HAP-1 (cell line): ENCODE measurements at places on chromosomes 2 and 18.
A peak's percentile ranks its signal among the peaks of the same experiment; 100 is the strongest.

DNA sequence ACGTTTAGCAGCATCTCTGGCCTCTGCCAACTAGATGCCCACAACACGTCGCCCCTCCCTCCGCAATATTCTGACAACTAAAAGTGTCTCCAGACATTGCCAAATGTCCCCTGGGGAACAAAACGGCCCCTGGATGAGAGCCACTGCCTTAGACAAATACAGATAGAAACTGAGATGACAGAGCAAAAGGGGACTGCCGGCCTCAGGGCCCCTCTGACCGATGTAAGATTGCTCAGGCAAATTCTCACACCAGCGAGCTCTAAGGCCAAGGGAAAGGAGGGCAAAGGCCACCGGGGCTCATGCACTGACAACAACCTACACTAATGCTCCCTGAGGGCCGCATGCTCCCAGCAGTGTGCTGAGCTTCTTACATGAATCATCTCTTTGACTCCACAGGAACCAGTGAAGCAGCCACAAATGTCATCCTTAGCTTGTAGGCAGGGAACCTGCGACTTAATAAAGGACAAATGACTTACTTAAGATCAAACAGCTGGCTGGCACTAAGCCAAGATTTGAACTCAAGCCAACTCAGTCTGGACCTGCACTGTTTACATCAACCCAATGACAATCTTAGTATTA is 228.5 kb downstream of the TTC32 start:
- no peak for DNase-seq

- no peak for DNase-seq
Observed at GRCh38 chr2:174632841-174633622, 35.4 kb upstream of the WIPF1 start.

- DNase-seq: peak; percentile 78
Observed at GRCh38 chr2:60520151-60520876, 33.1 kb downstream of the BCL11A start.

DNA sequence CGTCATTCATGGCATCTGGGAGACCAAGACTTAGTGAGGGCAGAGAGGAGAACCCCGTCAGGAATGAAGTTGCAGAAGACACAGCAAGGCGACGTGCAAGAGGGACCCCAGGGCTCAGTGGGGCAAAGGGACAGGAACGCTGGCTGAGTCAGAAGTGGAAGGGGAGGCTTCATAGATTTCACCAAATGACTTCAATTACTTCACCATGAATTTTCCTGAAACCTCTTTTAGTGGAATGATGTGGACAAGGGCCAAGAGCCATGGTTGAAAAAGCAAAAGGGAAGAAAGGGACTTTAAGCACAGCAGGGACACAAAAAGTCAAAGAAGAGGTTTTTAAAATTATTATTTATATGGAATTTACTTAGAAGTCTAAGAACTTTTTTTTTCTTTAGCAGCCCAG is 141.6 kb upstream of the PID1 start:
- no peak for DNase-seq

DNA sequence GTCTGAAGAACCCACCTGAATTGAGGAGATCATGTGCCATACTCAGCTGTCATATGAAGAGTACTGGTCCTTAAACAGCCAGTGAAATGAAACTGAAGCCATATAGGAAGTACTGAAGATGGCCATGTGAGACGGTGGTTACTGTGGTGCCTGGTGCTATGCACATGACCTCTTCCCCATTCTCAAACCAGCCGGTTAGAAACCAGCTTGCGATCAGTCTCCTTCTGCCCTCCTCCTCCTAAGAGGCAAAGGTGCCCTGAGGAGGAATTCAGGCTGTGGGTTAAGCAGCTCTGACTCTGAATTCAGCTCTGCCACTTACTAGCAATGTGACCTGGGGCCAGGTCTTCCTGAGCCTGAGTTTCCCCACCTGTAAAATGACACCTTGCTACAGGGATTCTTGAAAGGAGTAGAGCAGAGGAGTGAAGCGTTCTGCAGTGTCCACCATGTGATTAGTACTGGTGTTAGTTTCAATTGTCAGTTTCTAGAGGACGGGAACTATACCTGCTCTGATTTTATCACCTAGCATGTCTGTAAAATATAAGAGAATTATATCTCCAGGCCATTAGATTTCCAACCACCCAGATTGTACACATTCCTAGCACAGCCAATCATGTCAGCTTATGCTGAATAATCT is 5.1 kb downstream of the FECH start:
- DNase-seq: no peak

DNA sequence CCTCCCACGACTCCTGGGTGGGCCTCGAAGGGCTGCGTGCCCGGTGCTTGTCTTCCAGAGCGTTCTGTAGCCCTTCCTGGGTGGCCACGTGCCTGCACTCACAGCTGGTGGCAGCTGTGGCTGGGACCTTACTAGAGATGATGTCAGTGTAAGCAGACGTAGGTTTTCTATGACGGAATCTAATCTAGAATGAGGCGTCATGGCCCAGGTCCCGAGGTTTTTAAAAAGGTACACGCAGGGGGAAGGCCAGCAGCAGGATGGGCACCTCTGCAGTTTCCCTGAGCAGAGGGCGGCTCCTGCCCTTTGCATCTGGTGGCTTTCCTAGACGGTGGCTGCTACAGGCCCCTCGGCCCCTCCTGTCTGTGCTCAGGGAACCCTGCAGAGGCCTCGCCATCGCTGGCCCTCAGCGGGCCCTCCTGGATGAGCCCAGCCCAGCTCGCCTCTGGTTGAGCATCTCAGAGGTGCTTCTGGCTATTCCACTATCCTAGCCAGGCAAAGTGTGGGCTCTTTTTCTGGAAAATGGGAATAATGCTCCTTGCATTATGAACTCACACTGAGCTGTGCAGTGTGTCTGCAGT is 49.6 kb upstream of the PXDN start:
- no peak for DNase-seq

DNA sequence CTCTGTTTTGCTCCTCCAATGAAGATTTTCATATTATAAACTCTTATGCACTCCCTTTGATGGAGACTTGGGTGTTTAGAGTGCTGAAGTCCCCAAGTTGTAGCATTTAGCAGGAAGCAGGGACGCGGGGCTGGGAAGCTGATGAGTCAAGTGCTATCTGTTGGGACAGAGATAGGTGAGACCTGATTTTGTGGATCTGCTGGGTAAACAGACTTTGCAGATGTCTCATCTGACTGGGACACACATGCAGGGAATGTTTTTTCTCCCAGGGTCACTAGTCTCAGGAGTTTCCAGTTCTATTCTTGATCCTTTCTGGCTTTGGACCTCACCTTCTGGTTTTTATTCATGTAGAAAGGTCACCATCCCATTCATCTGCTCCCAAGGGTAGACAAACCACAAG is 79.7 kb upstream of the ACAA2 start:
- no peak for DNase-seq

DNA sequence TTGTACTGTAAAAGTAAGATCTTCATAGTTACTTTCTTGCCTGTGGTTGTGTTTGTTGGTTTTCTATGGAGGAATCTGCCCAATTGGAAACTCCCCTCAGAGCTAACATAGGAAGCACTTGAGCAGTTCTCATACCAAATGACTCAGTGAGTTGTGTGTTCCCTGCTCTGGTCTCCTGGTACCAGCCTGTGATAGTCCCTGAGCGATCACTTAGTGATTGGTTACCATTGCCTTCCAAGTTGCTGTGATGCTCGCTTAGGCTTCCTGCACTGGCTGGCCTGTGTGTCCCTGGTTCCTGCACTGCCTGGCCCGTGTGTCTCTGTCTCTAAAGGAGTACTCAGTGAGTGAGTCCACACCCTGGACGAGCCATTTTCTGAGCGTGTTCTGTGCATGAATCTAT is 133.0 kb downstream of the MAP4K4 start:
- DNase-seq: no peak

DNA sequence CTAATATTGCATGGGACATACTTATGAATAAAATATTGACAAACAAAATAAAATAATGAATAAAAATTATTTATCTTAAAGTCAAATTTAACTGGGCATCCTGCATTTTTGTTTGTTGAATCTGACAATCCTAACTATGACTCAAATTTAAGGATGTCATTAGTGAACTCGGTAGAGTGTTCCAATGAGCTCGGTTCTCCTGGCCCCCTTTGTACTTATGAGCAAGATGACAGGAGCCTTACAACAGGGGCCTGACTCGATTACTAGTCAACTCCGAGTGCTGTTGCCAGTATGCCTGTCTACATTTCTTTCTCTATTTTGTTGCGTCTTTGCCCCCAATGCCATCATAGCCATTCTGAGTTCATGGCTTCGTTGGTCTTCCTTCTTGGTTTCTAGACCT is 40.3 kb downstream of the HRH4 start:
- no peak for DNase-seq

GRCh38 chr2:238144262-238144661 is 5.8 kb downstream of the KLHL30 start:
- no peak for DNase-seq

- DNase-seq: no peak
Observed at GRCh38 chr18:415617-416612, 84.6 kb downstream of the COLEC12 start.

- DNase-seq: no peak
Observed at GRCh38 chr2:1521191-1521877, 108.1 kb downstream of the TPO start.

DNA sequence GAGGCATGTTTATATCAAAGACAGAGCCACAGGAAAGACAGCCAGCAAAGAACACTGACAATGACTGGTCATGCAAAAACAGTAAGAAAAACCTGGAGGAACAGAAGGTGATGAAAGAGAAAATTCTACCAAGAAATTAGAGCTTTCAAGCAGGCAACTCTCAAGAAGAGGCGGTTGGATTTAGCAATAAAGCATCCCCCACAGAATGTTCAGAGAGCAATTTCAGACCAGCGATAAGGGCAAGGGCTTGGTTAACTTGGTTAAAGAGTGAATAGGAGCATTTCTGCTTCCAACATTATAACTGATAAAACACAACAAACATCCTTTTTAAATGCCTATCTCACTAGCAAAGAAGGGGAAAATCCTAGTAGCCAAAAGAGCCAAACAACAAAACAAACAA is 68.0 kb upstream of the NCKAP5 start:
- no peak for DNase-seq

- no peak for DNase-seq
Observed at GRCh38 chr2:158761621-158762020, 33.5 kb upstream of the DAPL1 start.

GRCh38 chr2:14930441-14930840 is 297.9 kb downstream of the LRATD1 start:
- no peak for DNase-seq

DNA sequence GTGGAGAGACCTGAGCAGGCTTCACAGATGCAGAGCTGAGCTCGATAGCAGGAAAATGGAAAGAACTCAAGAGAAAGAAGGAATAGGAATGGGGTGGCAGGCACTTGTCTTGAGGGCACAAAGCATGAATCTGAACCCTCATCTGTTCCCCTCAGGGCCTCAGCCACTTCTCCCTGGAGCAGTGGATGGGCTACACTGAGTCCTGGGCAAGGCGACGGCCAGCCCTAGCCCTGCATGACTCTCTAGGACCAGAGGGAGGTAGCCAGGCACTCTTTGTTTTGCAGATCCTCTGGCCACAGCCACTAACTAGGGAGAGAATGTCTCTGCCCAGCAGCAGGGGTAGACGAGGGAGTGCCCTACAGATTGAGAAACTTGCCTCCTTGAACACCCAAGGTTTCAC is 3.4 kb upstream of the TEX51 start:
- peak; percentile 2 for DNase-seq

GRCh38 chr2:32947484-32948143 is 861 bp downstream of the LTBP1 start:
- peak; percentile 62 for DNase-seq

GRCh38 chr2:44137872-44138551 is 30.7 kb upstream of the PPM1B start:
- DNase-seq: no peak

GRCh38 chr18:4248686-4249085 is 206.4 kb downstream of the DLGAP1 start:
- DNase-seq: no peak

- DNase-seq: no peak
Observed at GRCh38 chr18:48879008-48879431, 71.7 kb downstream of the SMAD7 start.

- DNase-seq: no peak
Observed at GRCh38 chr2:174333017-174333371, 1.8 kb upstream of the SP9 start.

- DNase-seq: no peak
Observed at GRCh38 chr18:28846958-28847357, 670.0 kb upstream of the CDH2 start.

GRCh38 chr2:146748046-146748445 is 1096.8 kb upstream of the ACVR2A start:
- no peak for DNase-seq

GRCh38 chr2:67839242-67839641 is 223.6 kb downstream of the C1D start:
- DNase-seq: no peak

- DNase-seq: no peak
Observed at GRCh38 chr2:41973871-41974270, 74.0 kb upstream of the PKDCC start.

DNA sequence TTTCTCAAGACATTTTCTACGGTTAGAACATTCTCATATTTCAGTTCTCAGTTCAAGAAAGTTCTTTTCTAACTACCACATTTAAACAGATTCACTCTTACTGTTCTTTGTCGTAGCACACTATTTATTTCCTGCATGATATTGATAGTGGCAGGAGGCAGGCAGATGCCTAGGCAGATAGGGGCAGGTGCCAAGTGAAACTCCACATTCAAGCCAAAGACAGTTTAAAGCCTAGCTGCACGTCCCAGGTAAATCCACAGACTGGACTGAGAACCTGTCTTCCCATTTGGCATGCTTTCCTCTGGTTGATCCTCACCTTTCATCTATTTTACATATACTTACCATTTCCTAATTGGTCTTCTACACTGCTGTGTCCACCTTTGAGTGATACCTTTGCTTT is 359.3 kb downstream of the TMX3 start:
- no peak for DNase-seq

- no peak for DNase-seq
Observed at GRCh38 chr2:8086796-8087479, 594.9 kb upstream of the ID2 start.

DNA sequence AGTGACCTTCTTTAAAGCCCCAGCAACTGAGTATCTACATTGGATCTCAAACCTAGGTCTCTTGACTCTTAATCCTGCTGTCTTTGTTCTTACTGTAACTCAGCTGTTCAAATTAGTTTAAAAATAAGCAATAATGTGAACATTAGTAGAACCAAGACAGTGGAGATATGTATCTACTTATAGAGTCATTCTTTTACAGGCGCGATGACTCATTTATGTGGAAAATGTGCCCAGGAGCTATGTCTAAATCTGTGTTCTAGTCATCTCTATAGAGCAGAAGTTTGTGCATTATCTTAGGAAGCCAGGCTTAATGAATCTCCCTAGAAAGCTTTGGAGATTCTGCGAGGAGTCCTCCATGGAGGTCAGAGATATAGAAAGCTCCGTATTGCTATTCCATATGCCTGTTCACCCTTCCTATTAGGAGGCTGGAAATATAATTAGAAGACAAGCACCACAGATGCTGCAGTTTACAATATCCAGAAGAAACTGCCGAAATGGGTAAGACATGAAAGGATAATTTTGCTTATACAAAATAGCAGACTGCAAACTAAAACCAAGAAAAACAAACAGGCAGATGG is 211.6 kb downstream of the TRIB2 start:
- no peak for DNase-seq

DNA sequence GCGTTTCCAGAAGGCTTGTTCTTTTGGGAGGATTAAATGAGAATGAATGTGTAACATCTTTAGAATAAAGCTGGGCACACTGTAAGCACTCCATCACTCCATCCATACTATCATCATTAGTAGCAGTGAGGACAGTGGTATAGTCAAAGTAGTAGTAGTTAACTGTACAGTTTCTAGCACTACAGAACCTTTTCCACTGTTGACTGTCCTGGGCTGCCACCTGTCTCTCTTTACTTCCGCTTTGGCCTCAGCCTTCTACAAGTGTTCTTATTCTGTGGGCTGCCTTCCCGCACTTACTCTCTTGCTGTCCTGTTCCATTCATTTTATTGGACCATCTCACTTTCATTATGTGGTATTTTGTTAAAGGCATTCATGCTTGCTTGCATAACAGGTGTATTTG is 3.3 kb downstream of the SLC9A2 start:
- DNase-seq: no peak
